ENCODE measurements at places on chromosomes 1 and 21.

DNA sequence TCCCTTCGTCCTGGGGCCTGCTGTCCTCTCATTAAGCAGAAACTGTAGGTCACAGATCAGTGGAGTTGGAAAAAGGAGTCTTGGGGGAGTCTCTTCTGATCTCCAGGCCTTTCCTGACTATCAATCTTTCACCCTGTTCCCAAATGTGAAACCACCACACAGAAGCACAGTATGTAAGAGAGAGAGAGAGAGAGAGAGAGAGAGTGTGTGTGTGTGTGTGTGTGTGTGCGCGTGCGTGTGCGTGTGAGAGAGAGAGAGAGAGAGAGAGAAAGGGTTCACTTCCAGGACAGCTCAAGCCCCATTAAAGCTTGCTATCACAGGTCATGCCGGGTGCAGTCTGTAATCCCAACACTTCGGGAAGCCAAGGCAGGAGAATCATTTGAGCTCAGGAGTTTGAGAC is 1.5 kb upstream of the TTC24 start:
- no peak for DNase-seq

- DNase-seq = no peak
Observed at GRCh38 chr1:60889709-60890108, 192.7 kb upstream of the NFIA start.

GRCh38 chr1:29716306-29716705 is 480.0 kb downstream of the PTPRU start:
- DNase-seq = no peak

DNA sequence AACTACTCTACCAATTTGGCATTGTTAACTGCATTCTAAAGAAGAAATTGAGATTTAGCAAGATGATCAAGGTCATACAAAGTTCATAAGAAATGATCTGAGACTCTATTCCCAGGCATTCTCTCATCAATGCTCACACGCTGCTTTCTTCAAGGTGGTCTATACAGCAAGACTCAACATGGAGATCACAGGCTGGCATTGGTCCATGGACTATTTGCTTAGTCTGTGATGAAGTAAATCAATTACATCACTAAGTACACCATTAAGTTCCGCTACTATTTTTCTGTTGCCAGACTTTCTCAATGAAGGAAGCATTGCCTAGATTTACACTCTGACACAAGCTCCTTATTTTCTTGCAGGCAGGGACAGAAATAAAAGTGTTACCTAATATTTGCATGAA is 51.9 kb upstream of the CYP2J2 start:
- no peak for DNase-seq

GRCh38 chr21:18937337-18937736 is 533.8 kb upstream of the TMPRSS15 start:
- DNase-seq = no peak

DNA sequence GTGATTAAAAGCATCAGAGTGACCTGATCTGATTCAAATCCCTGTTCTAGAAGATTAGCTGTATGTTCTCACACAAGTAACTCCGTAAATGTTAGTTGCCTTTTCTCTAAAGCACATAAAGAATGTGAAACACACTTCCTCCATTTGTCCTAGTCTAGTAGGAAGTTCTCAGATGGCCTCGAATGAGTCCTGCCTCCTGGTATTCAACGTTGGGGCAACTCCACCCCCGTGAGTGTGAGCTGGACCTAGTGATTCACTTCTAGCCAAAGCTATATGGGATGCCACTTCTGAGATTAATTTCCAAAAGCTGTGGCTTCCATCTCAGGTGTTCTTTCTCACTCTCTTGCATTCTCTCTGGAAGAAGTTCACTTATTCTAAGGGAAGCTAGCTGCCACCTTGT is 267.6 kb downstream of the GPATCH2 start:
- peak; percentile 48 for DNase-seq

- peak; percentile 68 for DNase-seq
Observed at GRCh38 chr1:115136106-115136505, 46.8 kb upstream of the TSPAN2 start.
